ENCODE measurements at places on chromosomes 7 and 10.
A peak's percentile ranks its signal among the peaks of the same experiment; 100 is the strongest.

DNA sequence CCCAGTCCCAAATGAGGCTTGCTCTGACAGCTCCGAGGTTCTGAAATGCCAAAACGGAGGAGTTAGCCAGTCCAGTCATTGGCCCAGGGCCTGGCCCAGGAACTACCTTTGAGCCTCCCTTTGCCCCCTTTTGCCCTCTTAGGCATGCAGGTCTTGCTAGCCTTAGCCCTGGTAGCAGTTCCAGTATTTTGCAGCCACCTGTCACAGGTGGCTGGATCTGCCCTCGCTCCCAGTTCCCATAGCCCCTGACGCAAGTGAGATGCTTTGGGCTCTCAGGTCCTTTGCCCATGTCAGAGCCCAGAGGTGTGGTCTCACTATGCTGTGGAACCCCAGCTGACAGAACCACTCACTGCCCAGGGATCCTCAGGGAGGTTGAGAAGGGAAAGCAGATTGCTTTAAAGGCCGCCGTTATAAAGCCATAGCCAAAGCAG, 42.0 kb downstream of the GPRIN2 start:
- peak; percentile 15 for DNase-seq
- no peaks in the 10 kb centered on the region for H3K4me1 ChIP-seq
- no peaks in the 10 kb centered on the region for H3K36me3 ChIP-seq
- H3K27ac ChIP-seq: no peak overlapping the region
- no peaks in the 10 kb centered on the region for H3K27me3 ChIP-seq

- no peaks in the 10 kb centered on the region for H3K36me3 ChIP-seq
- DNase-seq: no peak
- H3K4me1 ChIP-seq: peaks cover 14% of the 10 kb centered on the region
- no peak overlapping the region for H3K4me3 ChIP-seq
- H3K27ac ChIP-seq: no peak overlapping the region
- peaks cover 38% of the 10 kb centered on the region for H3K27me3 ChIP-seq
Measured at GRCh38 chr10:87658321-87658795, 1.3 kb upstream of the PAPSS2 start.

- H3K4me3 ChIP-seq: no peak overlapping the region
- H3K27ac ChIP-seq: no peak overlapping the region
- no peaks in the 10 kb centered on the region for H3K4me1 ChIP-seq
- no peak for DNase-seq
- H3K27me3 ChIP-seq: peaks cover 15% of the 10 kb centered on the region
- H3K36me3 ChIP-seq: no peaks in the 10 kb centered on the region
Measured at GRCh38 chr10:89526358-89526757, 9.0 kb downstream of the SLC16A12 start.

DNA sequence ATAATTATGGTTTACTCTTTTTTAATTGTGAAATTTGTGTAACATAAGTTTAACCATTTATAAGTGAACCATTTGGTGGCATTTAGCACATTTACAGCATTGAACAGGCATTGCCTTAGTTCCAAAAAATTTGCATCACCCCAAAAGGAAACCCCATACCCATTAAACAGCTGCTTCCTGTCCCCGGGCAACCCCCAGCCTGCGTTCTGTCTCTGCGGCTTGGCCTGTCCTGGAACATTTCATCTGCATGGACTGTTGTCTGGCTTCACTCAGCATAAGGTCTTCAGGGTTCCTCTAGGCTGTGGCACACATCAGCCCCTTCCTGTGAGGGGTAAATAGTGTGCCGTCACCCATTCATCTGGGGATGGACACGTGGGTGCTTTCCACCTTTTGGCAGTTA, 6.9 kb downstream of the RET start:
- peaks cover 20% of the 10 kb centered on the region for H3K27me3 ChIP-seq
- H3K27ac ChIP-seq: no peak overlapping the region
- H3K4me3 ChIP-seq: no peak overlapping the region

GRCh38 chr7:134403062-134403461, 55.8 kb downstream of the AKR1B1 start:
- no peak overlapping the region for H3K4me3 ChIP-seq
- DNase-seq: no peak
- H3K27me3 ChIP-seq: peaks cover 7% of the 10 kb centered on the region
- no peaks in the 10 kb centered on the region for H3K4me1 ChIP-seq
- no peak overlapping the region for H3K27ac ChIP-seq
- H3K36me3 ChIP-seq: no peaks in the 10 kb centered on the region

DNA sequence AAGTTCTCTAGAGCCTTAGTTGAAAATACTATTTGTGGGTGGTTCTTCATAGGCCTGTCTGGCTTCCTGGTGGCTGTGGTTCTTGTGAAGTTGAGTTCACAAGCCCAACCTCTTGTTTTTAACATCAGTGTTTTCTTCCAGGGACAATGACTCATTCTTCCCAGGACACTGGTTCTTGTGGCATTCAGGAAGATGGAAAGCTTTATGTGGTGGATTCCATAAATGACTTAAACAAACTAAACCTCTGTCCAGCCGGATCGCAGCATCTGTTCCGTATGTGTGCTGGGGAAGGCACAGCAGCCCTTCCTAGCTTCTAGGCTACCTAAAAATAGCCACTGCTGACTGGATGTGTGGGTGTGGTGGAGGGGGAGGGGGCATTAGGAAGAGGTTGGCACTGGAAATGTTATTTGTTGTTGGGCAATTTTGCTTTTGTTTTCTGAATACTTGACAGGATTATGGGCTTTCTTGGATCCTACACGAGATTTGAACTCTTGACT, 3.9 kb downstream of the LSMEM1 start:
- H3K4me1 ChIP-seq: peaks cover 6% of the 10 kb centered on the region
- no peaks in the 10 kb centered on the region for H3K36me3 ChIP-seq
- no peaks in the 10 kb centered on the region for H3K27me3 ChIP-seq
- no peak overlapping the region for H3K4me3 ChIP-seq
- H3K27ac ChIP-seq: no peak overlapping the region
- no peak for DNase-seq

DNA sequence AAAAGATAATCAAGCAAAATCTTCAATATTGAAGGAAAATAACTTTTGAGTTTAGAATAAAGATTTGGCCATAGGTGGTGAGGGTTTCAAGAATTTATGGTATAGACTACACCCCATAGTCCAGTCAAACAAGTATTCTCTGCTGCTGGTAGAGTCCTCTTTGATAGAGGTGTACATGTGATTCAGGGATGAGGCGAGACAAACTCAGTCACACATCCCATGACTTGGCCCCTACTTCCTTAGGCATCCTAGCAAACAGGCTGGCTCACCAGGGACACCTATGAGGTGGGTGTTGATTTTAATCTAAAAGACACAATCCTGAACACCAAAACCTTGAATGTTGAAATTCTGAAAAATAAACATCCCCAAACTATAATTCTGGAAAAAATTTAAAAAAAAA, 78.1 kb upstream of the SLC25A13 start:
- no peaks in the 10 kb centered on the region for H3K4me1 ChIP-seq
- H3K27me3 ChIP-seq: peaks cover 18% of the 10 kb centered on the region
- H3K27ac ChIP-seq: no peak overlapping the region
- no peak overlapping the region for H3K4me3 ChIP-seq

GRCh38 chr7:28517206-28517605, 104.9 kb downstream of the CREB5 start:
- H3K4me3 ChIP-seq: no peak overlapping the region
- H3K4me1 ChIP-seq: no peaks in the 10 kb centered on the region
- DNase-seq: no peak
- H3K27me3 ChIP-seq: peaks cover 17% of the 10 kb centered on the region
- no peaks in the 10 kb centered on the region for H3K36me3 ChIP-seq

DNA sequence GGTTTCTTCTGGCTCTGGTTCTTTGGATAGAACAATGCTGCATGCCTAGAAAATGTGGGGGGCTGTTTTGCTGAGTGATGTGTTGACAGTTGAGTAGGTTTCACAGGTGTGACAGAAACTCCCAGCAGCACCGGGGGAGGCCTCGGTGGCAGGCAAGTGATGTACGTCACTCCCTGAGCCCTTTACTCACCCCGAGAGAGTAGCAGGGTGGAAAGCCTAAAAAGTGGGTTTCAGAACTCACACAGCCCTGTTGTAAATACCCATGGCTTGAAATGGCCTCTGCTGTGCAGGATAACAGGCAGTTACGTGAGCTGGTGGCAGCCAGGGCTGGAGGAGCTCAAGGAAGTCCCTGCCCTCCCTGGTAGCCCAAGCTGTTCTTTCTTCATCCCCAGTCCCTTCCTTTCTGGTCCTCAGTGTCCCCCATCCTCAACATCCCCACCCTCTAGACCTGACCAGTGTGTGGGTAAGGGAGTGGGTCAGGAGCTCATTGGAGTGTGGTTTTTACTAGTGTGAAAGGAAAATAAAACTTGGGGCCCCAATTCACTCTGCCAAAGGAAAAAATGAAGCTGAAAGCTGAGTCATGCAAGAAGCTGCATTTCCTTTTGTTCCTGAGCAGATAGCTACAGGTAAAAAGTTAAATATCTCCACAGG, 258.1 kb downstream of the STK31 start:
- no peaks in the 10 kb centered on the region for H3K36me3 ChIP-seq
- no peaks in the 10 kb centered on the region for H3K4me1 ChIP-seq
- no peak for DNase-seq
- H3K27me3 ChIP-seq: peaks cover 3% of the 10 kb centered on the region
- no peak overlapping the region for H3K4me3 ChIP-seq
- H3K27ac ChIP-seq: no peak overlapping the region

DNA sequence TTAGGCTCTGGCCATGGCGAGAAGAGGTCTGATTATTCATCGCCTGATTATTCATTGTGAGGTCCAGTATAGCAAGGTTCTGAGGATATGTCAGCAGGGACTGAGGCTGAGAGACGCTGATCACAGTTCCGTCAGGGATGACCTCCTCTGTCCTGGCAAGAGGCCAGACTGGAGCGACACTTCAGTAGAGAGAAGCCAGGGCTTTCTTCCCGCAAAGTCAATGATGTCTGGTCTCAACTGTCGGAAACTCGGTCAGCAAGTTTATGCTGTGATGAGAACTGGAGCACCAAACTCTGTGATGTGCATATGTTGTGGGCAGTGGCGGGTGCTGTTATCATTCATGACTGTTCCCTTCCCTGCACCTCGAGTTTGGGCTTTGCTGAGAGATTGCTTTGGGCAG, 29.0 kb upstream of the GNA12 start:
- peak overlapping the region; percentile 31 for H3K27ac ChIP-seq
- no peak overlapping the region for H3K4me3 ChIP-seq
- DNase-seq: no peak
- H3K4me1 ChIP-seq: peaks cover 39% of the 10 kb centered on the region

- no peaks in the 10 kb centered on the region for H3K27me3 ChIP-seq
- H3K4me3 ChIP-seq: no peak overlapping the region
- no peak for DNase-seq
- H3K27ac ChIP-seq: no peak overlapping the region
Measured at GRCh38 chr7:13466874-13467547, 522.5 kb downstream of the ETV1 start.

DNA sequence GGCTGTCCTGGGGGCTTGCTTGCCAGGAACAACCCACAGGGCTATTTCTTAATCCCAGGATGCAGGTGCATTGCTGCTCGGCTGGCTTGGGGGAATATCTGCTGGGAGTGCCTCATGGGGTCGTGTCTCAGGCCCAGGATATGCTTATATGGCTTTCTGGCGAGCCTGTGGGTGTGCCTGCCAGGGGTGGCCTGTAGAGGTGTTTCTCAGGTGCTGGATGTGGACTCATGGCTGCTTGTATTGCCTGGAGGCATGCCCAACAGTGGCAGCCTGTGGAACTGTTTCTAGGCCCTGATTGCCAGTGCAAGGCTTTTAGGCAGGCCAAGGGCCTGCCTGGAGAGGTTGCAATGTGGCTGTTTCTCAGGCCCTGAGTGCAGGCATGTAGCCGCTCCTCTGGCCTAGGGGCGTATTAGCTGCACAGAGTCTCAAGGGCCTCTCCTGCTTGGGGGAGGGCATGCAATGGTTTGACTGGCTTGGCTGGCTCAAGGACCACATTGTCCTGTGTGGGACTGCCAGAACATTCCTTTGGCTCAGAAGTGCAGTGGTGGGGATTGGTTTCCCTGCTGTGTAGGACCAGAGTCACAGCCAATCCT, 202.1 kb downstream of the ATRNL1 start:
- H3K36me3 ChIP-seq: no peaks in the 10 kb centered on the region
- no peaks in the 10 kb centered on the region for H3K4me1 ChIP-seq
- H3K27me3 ChIP-seq: no peaks in the 10 kb centered on the region
- DNase-seq: no peak
- no peak overlapping the region for H3K27ac ChIP-seq

GRCh38 chr10:95321554-95322301, 30.9 kb upstream of the PDLIM1 start:
- H3K27ac ChIP-seq: no peak overlapping the region
- H3K27me3 ChIP-seq: peaks cover 18% of the 10 kb centered on the region
- no peaks in the 10 kb centered on the region for H3K36me3 ChIP-seq
- no peak overlapping the region for H3K4me3 ChIP-seq
- no peak for DNase-seq
- H3K4me1 ChIP-seq: no peaks in the 10 kb centered on the region

DNA sequence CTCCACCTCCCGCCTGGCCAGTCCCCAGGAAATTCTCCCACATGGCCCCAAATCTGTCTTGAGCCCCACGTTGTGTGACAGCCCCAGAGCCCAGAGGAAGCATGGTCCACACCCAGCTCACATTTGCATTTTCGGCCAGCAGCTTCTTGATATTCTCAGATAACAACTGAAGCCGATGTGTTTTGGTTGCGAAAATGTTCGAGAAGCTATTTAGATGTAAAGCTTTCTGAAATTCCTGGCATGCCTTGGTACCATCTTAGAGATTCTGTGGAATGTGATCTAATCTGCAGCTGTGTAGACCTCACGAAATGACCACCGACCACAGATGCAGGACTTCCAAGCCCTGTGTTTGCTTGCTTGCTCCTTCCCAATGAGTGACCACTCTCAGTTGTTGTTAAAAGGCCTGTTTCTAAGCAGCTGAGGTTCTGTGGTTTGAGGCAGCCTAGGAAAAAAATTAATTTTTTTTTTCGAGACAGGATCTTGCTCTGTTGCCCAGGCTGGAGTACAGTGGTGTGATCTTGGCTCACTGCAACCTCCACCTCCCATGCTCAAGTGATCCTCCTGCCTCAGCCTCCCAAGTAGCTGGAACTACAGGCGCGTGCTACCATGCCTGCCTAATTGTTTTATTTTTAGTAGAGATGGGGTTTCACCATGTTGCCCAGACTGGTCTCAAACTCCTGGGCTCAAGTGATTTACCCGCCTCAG, 8.8 kb downstream of the SLC4A2 start:
- H3K27me3 ChIP-seq: no peaks in the 10 kb centered on the region
- H3K4me1 ChIP-seq: no peaks in the 10 kb centered on the region
- no peak for DNase-seq
- peaks cover 40% of the 10 kb centered on the region for H3K36me3 ChIP-seq
- H3K27ac ChIP-seq: no peak overlapping the region

DNA sequence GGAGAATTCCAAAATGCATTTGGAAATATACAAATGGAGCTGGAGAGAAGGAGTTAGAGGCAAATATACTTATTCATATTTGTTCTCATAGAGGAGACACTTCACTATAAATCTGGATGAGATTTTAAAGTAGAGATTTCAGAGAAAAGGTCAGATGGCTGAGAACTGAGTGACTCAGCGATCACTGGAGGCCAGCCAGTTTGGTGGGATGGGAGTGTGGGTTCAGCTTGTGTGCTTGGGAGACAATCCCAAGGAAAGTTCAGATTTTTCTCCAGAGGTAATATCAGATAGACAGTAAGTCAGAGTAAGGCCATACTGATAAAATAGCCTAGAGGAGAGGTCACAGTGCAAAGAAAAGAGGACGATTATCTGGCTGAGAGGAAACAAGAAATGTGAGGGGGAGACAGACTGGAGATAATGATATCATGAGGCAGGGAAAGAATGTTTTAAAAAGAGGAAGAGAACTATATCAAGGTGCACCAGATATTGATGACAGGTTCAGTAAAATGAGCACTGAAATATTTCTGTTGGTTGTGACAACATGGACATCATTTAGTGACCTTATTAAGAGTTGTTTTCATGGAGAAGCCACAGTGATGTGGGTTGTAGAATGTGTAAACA, 67.0 kb downstream of the MDFIC start:
- no peak for DNase-seq
- no peak overlapping the region for H3K27ac ChIP-seq
- H3K36me3 ChIP-seq: peaks cover 60% of the 10 kb centered on the region
- no peaks in the 10 kb centered on the region for H3K4me1 ChIP-seq
